ENCODE measurements at places on chromosomes 13 and 19.

- H3K27ac ChIP-seq, result peak overlapping the region; percentile 100
- H3K4me3 ChIP-seq, result peak overlapping the region; percentile 97
- peaks cover 14% of the 10 kb centered on the region for H3K4me1 ChIP-seq
- DNase-seq, result no peak
Measured at GRCh38 chr19:39411081-39411831, 1.2 kb upstream of the PLEKHG2 start.

DNA sequence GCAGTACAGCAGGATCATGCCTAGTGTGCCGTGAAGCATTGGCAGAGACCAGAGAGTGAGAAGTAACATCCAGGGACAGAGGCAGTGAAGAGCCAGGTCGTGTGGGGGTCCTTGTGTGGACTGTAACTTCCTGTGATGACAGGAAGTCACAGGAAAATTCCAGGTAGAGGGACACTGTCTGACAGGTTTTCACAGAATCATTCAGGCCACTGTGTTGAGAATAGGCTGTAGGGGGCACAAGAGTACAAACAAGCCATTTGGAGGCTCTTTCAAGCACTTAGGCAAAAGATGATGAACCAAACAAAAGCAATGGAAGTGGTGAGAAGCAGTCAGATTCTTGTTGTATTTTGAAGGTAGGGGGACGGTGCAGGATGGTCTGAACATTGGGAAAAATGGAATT is 46.4 kb downstream of the N4BP2L1 start:
- no peaks in the 10 kb centered on the region for H3K27me3 ChIP-seq
- no peak for DNase-seq
- no peak overlapping the region for H3K4me3 ChIP-seq
- peaks cover 3% of the 10 kb centered on the region for H3K4me1 ChIP-seq

GRCh38 chr13:42671502-42671901 is 97.5 kb downstream of the TNFSF11 start:
- no peaks in the 10 kb centered on the region for H3K27me3 ChIP-seq
- H3K4me3 ChIP-seq, result no peak overlapping the region
- H3K36me3 ChIP-seq, result no peaks in the 10 kb centered on the region
- no peaks in the 10 kb centered on the region for H3K4me1 ChIP-seq

DNA sequence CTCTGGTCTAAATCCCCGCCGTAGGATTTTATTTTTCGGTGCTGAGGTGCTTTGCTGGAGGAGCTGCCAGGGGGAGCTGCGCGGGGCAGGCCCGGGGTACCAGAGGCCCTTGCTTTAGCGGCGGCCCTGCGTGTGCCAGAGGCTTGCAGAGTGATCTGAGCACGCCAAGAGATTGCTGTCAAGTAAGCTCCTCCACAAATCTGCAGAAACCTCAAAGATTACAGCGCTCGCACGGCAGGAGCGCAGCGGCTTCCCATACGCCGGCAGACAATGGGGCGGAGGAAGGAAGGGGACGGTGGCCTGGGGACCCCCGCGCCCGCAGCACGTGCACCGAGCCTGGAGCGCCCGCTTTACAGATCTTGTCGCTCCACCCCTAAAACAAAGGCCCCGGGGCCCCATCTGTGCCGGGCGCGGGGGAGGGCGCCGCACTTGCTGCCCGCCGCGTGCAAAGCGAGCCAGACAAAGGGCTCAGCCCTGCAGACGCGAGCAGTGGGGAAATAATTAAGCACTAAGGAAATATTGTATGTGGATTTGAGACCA is 9.1 kb upstream of the C19orf12 start:
- no peaks in the 10 kb centered on the region for H3K27me3 ChIP-seq
- no peak overlapping the region for H3K27ac ChIP-seq
- peaks cover 15% of the 10 kb centered on the region for H3K4me1 ChIP-seq
- H3K36me3 ChIP-seq, result no peaks in the 10 kb centered on the region

GRCh38 chr13:113607056-113607888 is 22.7 kb downstream of the TFDP1 start:
- H3K27ac ChIP-seq, result no peak overlapping the region
- peak; percentile 43 for DNase-seq
- no peak overlapping the region for H3K4me3 ChIP-seq
- H3K36me3 ChIP-seq, result peaks cover 7% of the 10 kb centered on the region
- H3K4me1 ChIP-seq, result no peaks in the 10 kb centered on the region

DNA sequence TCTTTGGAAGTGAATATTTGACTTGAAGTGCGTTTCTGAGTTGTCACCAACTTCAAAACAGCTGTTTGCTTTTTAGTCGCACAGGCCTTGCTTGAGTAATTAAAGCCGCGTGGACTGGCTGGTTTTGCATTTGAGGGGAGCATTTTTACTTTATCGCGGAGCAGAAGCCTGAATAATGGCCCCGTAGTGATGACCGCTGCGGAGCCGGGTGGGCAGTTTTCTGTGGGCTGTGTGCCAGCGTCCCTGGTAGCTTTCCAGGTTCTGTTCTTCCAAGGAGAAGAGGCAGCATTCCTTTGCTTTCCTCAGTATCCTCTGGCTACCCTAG is 1.1 kb downstream of the NAA16 start:
- no peak for DNase-seq
- H3K27me3 ChIP-seq, result no peaks in the 10 kb centered on the region
- peak overlapping the region; percentile 80 for H3K27ac ChIP-seq
- H3K4me3 ChIP-seq, result peak overlapping the region; percentile 99

- no peak overlapping the region for H3K27ac ChIP-seq
- H3K4me3 ChIP-seq, result no peak overlapping the region
- H3K4me1 ChIP-seq, result no peaks in the 10 kb centered on the region
- DNase-seq, result no peak
- no peaks in the 10 kb centered on the region for H3K27me3 ChIP-seq
- no peaks in the 10 kb centered on the region for H3K36me3 ChIP-seq
Measured at GRCh38 chr13:95601216-95601615, 43.3 kb downstream of the DZIP1 start.

DNA sequence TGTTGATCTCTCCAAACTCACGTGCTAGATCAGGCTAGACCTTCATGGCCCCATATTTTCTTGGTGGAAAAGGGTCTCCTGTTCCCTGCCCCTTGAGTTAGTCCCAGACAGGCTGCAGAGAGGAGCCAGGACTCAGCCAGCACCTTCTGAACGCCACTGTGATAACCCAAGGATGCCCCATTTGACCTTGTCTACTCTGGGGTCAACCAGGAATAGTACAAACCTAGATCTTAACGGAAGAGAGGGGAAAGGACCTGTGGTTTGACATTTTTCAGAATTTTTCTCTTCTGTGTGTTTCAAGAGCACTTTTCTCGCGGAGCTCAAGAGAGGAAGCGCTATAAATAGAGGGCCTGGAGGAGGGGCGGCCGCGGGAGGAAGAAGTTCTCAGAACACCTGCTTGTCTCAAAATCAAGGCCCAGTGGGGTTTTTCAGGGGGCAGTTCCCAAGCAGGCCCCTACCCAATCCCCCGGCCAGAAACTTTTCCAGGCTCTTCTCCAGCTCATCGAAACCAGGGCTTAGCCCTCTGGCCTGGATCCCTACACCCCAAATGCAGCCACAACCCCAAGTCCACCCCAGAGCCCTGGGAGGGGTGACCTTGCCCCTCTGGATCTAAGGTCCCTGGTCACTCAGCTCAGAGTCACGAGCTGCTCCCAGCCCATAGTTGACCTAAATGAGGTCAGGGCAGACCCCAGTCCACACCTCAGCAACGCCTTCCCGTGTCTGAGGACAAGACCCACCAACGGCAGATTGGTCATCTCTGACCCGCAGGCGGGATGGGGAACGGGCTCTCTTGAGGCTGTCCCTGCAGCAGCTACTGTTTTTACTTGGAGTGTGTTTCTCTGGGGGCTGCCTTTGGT is 75.6 kb upstream of the TM9SF2 start:
- peak overlapping the region; percentile 6 for H3K4me3 ChIP-seq
- no peaks in the 10 kb centered on the region for H3K36me3 ChIP-seq

DNA sequence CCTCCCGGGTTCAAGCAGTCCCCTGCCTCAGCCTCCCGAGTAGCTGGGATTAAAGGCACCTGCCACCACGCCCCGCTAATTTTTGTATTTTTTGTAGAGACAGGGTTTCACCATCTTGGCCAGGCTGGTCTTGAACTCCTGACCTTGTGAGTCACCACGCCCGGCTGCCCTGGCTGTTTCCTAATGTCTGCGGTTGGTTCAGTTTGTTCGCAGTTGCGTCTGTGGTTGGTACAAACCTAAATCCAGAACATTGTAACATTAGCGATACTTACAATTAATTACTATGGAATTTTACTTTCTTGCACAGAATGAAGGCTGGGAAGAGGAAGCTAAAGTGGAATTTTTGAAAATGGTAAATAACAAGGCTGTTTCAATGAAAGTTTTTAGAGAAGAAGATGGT is 38.1 kb downstream of the RNF17 start:
- no peaks in the 10 kb centered on the region for H3K36me3 ChIP-seq
- no peaks in the 10 kb centered on the region for H3K27me3 ChIP-seq
- no peaks in the 10 kb centered on the region for H3K4me1 ChIP-seq
- no peak overlapping the region for H3K4me3 ChIP-seq
- no peak overlapping the region for H3K27ac ChIP-seq
